ENCODE measurements at places on chromosomes 2 and 18.

DNA sequence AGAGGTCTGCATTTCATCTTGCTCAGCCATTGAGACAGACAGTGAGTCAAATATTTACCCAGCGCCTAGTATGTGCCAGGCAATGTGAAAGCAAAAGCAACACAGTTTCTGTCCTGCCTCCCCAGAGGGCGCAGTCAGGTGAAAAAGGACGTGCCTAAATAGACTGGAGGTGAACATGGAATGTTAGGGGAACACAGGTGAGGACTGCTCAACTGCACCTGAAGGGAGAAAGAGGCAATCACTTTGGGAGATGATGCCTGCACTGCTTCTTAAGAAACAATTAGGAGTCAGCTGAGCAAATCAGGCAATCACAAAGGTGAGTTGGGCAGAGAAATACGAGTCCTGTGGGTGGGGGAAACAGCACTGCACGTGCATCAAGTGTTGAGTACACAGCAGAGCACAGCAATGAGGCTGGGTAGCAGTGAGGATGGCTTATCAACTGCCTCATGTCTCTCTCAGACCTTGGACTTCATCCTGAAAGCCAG, 218.3 kb upstream of the SMAD7 start:
- DNase-seq, result no peak

GRCh38 chr18:10410472-10411308, 43.7 kb upstream of the APCDD1 start:
- no peak for DNase-seq

GRCh38 chr2:113910967-113911678, 21.2 kb downstream of the ACTR3 start:
- DNase-seq, result no peak

DNA sequence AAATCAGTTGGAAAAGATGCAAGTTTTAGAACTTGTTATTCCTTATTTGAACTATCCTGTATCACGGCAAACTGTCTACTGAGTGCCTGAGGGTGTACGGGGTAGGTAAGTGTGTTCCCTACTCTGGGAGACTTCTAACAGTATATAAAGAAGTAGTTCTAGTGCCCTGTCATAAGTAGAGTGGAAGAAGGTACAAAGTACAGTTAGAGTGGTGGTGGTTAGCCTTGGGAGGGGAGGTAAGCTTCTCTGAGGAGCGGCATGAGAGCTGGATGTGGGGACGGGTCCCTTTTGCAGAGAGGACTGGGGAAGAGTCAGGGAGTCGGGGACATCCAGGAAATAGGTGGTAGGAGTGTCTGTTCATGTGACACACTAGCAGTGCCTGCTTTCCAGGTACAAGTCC, 48.5 kb downstream of the DGKD start:
- no peak for DNase-seq

DNA sequence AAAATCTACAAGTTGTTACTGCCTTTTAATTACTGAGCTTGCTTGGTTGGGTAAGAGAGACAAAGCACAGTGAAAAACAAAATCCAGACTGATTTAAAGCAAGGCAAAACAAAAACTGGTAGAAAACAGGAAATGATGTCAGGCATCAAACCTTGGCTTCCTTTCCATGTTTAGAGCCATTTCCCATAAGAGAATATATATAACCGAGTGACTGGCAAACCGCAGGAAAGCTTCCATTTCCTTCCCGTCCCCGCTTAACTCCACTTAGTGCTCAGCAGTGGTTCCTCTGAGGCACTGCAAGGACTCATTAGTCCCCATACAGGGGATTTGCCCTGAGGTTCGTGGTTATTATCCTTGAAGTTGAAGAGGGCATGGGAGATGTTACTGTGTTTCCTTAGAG, 446.3 kb downstream of the LPIN1 start:
- no peak for DNase-seq

DNA sequence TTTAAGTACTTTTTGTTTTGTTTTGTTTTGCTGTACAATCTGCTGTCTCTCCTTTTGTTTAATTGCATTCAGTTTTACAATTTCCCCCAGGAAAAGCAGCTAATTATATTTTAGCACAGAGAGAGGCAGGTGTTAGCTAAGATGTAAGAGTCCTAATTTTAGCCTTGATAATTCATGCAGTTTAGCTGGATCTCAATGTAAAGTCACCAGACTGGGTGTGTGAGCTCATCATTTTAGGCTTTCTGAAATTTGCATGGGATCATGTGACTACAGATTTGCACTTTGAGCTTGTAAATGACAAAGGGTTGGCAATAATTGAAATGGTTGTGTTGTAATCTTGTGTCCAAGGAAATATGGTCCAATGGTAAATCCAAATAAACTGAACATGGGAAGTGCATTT, 68.5 kb downstream of the ETAA1 start:
- DNase-seq, result no peak

GRCh38 chr2:197304556-197305011, 6.0 kb downstream of the ANKRD44 start:
- no peak for DNase-seq

DNA sequence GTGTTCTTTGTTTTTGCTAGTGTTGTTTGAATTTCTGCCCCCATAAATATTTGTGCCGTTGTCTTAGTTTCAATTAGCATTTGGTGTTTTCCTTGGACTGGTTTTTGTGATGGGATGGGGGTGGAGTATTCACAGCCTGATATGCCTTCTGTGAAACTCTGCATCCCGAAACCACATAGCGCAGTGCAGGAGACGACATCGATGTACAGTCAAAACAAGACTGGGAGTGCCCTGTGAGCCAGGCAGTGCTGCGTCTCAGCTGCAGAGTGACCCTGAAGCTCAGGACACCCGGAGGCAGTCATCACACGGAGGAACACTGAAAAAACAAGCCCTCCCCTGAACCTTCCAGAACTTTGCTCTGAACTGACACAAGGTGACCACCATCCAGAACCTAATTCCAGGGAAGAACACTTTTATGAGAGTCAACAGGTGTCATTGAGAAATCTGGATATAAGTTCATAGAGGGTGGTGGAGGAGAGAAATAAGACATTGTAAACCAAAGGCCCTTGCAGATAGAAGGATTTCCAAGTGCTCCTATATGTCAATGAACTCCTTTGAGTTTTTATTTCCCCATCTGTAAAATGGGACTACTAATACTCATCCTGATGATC, 61.2 kb upstream of the CABLES1 start:
- no peak for DNase-seq

GRCh38 chr2:11997142-11997541, 250.7 kb downstream of the LPIN1 start:
- no peak for DNase-seq

- no peak for DNase-seq
Observed at GRCh38 chr18:62556397-62556796, 33.6 kb downstream of the ZCCHC2 start.

DNA sequence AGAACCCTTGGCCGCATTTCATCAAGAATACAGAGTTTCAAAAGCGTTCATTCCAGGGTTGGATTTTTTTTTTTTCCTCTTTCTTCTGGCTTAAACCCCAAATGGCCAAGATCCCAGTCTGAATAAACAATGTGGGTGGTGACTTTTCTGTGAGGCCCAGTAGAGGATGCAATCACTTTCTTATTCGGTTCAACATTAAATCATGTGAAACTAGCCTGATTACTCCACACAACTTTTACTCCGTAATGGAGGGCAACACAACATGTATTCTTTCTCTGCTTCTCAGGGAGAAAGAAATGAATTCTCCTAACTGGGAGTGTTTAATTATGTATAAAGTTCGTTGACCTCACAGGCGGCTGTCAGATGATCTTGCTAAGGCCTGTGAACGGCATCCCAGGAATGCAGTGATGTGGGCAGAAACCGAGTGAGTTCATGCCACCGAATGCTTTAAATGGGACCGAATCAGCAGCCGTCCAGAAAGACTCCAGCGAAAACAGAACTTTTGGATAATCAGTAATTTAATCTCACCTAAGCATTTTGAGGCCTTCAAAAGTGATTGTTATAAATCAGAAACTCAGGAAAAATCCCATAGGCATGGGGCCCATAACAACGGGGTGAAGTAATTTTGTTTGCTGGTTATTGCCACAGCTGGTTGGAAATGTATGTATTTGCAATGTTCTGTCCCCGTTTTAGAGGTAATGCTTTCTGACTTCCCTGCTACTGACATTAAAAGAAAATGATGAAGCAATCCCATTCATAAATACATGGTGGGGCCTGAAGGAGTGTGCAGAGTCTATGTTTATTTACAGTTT, 81.5 kb downstream of the BCL2 start:
- peak; percentile 54 for DNase-seq

- no peak for DNase-seq
Observed at GRCh38 chr18:68666381-68666780, 48.5 kb downstream of the TMX3 start.

GRCh38 chr2:239750929-239751678, 274.0 kb downstream of the NDUFA10 start:
- DNase-seq, result no peak

- no peak for DNase-seq
Observed at GRCh38 chr18:37935086-37935485, 369.5 kb upstream of the CELF4 start.

DNA sequence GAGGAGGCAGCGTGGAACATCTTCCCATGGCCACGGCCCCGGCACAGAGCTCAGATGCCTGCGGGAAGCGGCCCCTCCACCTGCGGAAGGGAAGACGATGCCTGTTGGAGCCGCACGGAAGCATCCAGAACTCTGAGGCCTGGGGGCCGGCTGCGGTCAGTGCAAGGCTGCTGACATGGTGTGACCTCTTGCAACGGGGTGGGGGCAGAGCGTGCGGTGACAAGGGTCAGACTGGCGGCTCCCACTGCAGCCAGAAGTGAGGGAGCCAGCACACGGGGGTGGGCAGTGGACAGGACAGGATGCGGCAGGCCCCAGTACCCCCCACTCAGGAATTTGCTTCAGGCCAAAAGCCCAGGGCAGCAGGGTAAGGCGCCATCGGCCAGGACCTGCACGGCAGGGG, 48.8 kb downstream of the SLC66A2 start:
- DNase-seq, result no peak

DNA sequence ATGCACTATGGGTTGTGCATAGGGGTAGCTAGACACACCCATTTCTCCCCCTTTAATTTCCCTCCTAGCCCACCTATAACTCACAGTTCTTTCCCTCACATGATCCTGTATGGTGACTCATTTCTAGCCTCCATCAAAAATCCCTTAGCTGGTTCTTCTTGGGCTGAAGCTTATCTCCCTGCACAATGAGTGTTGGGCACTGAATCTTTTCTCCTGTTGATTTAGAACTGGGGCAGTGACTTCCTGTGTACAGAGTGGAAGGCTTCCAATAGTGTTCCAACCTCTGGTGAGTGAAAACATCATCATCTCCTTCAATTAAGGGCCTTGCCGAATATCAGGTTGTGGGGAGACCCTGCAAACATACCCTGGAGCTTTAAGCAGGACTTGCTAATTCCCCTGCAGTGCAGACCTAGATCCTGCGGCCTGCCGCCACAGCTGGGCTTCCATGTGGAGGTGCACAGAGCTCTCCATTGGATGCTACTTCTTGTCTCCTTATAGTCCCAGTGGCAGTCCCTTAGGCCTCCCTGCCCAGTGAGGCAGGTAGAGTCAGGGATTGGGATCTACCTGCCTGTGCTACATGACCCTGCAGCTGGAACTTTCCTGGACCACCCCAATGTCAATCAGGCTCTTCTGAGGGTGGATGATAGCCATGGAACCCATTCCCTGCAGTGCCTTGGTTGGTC, 121.8 kb downstream of the PLB1 start:
- DNase-seq, result no peak

DNA sequence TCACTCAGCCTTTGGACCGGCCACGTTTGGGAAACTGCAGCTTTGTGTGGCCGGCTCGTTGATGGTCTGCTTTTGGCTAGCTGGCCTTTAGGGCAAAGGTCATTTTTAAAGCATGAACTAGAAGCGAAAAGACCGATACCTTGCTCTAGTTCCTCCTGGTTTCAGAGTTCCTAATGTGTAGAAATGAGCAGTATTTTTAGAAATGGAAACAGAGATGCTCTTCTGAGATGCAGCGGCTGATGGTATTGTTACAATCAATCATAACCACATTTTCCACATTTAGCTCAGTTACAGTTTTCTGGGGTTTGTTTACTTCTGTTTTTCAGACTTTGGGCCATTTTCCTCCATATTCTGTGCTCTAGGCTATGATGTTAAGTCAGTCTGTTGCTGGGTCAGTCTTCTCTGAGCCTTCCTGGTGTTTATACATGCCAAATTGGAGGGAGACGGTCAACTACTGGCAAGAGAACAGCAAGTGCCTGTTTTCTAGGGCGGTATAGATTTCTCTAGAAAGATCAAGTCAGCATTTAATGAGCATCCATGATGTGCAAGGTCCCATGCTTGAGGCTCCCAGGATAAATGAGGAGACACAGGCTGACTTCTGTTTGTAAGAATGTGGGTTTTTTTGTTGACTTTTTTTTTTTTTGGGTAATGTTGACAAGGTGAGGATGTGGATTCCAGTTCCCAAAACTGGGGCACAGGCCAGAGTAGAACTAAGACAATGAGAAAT, 28.0 kb downstream of the RNF144A start:
- no peak for DNase-seq

- DNase-seq, result no peak
Observed at GRCh38 chr2:49972699-49973098, 818.4 kb upstream of the FSHR start.

GRCh38 chr2:446303-446874, 158.5 kb upstream of the ALKAL2 start:
- DNase-seq, result no peak

GRCh38 chr2:96413323-96413722, 77.8 kb downstream of the NCAPH start:
- no peak for DNase-seq

GRCh38 chr2:42979416-42979869, 187.1 kb upstream of the HAAO start:
- DNase-seq, result no peak

DNA sequence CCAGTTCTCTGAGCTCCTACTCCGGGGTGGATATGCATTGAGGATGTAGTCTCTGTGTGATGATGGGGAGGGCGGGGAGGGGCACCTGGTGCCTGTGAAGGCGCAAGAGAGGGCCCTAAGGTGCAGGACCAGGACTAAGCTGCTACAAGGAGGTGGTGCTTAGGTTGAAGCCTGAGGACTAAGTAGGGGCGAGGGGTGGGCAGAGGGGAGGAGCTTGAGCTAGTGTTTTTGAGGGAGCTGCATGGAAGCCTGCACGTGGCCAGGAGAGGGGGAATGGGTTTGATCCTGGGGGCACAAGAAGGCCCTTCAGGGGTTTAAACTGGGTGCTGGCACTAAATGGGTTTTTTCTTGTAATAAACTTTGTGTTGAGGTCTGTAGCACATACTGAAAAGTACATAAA, 105.0 kb downstream of the UGGT1 start:
- no peak for DNase-seq

DNA sequence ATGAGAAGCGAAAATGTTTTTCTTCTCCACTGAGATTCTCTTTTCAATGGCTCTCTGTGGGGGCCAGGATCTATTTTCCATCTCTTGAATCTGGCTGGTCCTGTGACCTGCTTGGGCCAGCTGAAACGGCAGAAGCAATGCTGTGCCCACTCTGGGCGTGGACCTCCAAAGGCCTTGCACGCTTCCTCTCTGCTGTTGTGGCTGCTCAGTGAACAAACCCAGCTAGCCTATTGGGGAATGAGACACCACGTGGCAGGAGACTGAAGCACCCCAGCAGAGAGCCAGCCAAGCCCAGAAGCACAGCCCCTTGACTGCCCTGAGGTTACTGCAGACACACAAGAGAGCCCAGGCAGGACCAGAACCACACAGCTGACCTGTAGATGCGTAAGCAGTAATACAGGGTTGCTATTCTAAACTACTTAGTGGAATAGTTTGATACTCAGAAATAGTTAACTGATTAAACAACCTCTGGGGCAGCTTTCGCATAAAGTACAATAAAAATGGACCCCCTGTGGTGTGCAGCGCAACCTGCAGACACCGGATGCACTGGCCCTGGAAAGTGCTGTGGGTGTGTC, 221.7 kb upstream of the SH3BP4 start:
- DNase-seq, result no peak

Data from nephron progenitor cell (in vitro differentiated cells).